DMS 273 treated with DMSO at 0.1 percent for 48 hours (cell line): ENCODE measurements at places on chromosomes 7 and 10.

GRCh38 chr10:659688-660141 lies 29.8 kb downstream of the DIP2C start:
- DNase-seq = no peak

DNA sequence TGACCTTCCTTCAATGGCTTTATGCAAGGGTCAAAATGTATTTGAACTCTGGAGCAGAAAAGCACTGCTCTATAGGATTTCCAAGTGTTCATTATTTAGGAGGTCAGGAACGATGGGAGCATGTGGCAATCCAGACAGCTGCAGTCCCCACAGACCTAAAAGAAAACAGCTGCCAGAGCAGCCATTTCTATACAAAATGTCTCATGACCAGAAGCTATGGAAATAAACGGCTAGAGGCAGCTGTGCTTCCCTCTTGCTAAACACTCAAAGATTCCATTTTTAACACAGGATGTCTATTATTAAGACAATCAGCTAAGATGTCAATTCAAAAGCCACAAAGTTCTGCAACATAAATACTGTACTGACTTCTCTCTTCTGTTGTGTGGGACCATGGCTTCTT lies 879.1 kb upstream of the C7orf33 start:
- DNase-seq = no peak

DNA sequence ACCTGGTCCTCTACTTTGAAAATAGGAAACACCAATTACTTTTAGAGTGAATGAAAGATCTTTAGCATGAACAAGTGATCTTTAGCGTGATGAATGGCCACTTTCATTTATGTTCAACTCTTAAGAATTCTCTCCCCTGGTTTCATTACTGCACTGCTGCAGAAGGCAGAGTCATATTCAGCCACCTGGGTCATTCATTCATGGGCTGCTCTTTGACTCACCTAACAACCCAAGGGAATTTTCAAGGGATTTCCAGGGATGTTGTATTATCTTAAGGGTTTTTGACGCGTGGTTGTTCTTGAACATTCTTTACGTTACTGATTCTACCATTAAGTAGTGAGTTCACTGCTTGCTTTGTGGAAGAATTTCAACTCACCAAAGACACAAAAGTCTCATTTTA lies 87.3 kb upstream of the STK17A start:
- DNase-seq = no peak

- no peak for DNase-seq
Observed at GRCh38 chr7:41013117-41013516, 689.8 kb downstream of the INHBA start.

DNA sequence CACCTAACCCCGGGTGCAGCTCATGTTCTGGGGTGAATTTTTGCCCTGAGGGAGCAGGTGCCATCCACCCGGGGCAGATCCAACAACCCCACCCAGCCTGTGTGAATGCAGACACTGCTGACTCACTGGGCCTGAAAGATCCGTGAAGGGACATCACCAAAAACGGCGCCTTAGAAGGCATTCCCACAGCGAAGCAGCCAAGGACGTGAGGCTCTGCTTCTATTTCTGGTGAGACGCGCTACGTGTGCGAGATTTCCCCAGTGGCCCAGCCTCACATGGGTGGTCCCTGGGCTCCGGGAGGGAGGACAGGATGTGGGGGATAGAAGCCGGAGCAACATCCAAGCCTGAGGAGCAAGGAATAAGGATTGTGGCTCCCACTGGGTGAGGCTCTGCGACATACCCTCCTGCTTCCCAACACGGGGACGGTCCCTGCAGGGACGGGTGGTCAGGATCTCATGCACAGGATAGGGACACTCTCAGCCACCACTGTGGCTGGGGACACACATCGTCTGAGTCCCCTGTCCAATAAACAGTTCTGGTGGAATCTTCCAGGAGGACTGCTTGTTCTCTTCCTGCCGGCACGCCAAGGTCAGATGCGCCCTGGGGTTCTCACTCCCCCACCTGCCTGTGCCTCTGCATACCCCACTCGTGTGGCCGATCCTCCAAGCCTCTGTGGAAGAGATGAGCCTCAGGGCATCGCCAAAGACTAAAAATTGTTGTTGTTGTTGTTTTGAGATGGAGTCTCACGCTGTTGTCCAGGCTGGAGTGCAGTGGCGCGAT lies 70.2 kb downstream of the ZRANB1 start:
- no peak for DNase-seq
